ENCODE measurements at places on chromosomes 6 and 20.

DNA sequence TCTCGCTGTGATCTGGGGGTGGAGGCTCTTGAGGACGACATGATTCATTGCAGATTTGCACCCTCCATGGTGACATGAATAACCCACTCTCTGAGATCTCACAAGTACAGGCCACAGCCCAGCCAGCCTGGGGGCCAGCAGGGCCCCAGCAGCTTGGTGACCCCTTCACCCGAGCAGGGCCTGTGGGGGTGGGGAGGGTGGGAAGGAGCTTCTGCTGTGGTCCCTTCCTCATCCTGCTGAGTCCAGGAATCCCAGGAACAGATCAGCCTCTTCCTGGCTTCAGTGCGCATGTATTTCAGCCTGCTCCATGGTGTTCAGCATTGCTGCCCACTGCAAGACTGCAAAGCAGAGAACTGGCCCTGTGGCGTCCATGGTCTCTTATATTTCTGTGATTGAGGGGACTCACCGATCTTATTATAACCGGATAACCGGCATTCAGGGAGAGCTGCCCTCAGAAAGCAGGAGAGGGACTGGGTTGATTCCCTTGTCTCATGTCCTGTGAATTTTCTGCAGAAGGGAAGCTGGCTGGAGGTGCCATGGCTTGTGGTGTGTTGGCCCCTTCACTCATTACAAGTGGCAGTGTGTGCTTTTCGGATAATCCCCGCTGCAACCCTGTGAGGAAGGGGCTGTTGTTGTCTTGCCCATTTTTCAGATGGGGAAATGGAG is 118.8 kb upstream of the FRMD1 start:
- DNase-seq: no peak

- DNase-seq: no peak
Measured at GRCh38 chr6:56288347-56288746, 41.0 kb upstream of the COL21A1 start.

DNA sequence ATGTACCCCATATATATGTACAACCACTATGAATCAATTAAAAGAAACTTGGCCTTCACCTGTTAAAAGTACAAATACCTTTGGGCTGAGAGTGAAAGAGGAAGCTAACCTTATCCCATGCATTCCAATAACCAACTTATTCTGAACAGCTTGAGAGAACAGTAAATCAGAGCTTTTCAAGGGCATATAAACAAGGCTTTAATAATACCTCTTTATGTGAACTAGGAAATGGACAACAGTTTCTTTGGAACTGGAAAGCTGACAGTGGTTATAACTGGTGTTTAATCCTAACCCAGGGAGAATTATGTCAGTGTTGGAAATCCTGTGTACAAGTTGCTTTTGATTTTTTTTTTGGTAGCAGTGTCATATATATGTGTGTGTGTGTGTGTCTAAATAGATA is 170.5 kb downstream of the TFAP2B start:
- DNase-seq: no peak

- no peak for DNase-seq
Measured at GRCh38 chr6:114055349-114055748, 84.4 kb upstream of the HDAC2 start.

- DNase-seq: no peak
Measured at GRCh38 chr6:106087548-106088325, 1.6 kb downstream of the PRDM1 start.

GRCh38 chr6:83310046-83310445 is 116.9 kb downstream of the RWDD2A start:
- no peak for DNase-seq

GRCh38 chr6:122405417-122405816 is 6.0 kb downstream of the HSF2 start:
- no peak for DNase-seq

DNA sequence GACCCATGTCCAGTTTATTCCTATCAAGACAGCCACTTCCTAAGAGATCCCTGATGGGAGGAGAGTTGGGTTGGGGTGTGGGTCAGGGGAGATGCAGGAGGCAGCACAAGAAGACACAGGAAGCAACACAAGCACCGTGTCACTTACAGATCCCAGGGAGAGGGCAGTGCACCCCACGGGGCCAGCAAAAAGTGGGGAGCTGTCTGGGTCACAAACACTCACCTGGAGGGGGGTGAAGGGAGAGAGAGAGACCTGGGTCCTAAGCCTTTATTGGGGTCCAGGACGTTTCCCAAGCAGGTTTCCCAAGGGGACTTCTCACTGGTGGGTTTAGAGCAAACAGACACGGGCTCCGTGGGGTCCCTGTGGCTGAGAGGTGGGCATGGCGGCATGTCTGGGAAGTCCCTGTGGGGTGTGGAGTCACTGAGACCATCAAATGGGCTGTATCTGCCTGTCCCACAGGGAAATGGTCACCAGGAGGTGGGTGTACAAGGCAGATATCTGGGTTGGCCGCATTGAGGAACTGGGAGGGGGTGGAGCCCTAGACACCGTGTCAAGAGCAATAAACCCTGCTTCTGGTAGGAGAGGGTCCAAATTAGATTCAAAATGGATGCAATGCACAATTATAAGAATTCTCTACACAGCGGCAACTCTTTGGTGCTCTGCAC is 1.6 kb upstream of the CD93 start:
- DNase-seq: no peak

DNA sequence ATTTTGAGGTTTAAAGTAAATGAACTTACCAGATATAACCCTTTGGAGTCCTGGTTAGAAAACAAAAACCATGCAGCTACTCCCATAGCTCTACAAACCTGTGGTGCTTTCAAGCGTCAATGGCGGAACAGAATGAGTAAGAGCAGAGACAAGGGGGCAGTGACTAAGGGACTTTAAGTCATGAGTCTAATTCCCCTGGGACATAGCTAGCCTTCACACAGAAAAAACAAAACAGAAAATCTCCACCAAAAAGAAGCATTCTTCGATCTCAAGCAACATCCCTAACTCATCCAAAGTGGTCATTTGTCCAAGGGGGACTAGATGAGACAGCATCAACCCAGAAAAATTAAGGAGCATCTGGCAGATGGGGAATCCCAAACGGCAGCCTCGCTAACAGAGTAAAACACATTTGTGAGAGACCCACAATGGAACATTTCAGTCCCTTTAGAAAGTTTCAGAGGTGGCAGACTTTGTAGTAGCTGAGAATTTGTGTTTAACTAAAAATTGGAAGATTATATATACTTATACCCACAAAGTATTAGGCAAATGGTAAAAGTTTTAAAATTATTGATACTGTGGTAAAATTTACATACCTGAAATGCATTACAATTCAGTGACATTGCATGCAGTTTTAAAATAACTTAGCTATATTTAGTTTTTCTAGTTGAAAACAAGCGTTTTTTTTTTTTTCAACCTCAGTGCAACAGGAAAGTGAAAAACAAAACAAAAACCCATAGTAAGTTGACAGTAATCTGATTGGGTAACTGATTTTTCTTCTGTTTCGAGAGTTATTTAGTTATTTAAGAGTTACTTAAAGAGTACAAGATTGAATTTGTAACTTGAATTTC is 67.5 kb downstream of the KCNQ5 start:
- DNase-seq: no peak
